Testis (tissue), 5 donors: ENCODE measurements at places on chromosomes 1 and 21.

- DNase-seq = peak; percentile 95
Observed at GRCh38 chr1:16155537-16156410, at the start of gene EPHA2. EPHA2 (minus strand) TSS chr1:16156069; CDS start chr1:16155932, 137 bp downstream.

GRCh38 chr1:54397090-54397591, 9.1 kb downstream of the SSBP3 start:
- peak; percentile 94 for DNase-seq

DNA sequence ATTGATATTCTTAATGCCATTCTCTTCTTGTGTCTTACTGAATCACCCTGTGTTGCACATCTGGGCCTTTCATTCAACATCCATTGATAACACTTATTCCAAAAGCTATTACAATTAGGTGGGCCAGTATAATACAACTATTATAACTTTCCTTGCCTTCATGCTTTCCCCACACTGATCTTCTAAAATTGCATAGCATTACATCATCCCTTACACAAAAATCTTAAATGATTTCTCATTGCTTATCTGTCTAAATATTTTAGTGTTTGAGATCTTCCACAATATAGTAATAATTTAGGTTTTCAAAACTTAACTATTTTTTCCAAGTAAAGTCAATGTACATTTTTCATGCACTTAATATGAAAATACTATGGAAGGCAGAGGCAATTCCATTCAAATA, 1634.1 kb downstream of the PLA2G4A start:
- no peak for DNase-seq

DNA sequence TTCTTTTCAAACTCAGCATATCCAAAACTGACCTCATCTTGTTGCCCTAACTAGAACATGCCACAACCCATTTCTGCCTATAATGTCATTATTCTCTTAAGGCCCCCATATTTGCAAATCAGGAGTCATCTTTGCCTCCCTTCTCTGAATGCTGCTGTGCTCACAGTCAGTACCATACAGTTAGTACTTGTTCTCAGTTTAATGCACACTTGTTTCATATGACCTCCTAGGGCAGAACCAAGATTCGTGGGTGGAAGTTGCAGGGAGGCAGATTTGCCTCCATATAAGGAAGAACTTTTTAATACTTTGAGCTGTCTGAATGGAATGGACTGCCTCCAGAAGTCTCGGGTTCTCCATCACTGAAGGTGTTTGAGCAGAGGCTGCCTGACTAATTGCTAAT, 9.2 kb downstream of the CAP1 start:
- DNase-seq = no peak

- DNase-seq = no peak
Observed at GRCh38 chr21:42406201-42406621, 2.5 kb downstream of the UBASH3A start.

DNA sequence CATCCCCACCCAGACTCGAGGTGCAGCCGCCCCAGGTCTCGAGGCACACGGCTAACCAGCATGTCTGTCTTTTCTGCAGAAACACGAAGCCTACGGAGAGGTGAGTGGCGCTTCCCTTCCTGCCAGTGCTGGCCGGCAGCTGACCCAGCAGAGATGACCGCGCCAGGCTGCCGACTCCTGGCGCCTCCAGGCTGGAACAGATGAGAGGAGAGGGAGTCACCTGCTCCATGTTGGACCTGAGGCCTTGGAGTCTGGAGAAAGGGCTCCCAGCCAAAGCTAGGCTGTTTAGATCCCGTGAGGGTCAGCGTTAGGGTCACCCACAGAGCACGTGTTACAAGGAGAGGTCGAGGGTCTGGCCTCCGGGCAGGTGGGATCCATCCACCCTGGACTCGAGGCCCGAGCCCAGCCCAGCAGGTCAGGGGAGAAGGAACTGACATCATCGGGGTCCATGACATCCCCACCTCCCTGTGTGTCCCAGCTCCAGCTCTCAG, 14.9 kb downstream of the COL6A2 start:
- DNase-seq = peak; percentile 11

GRCh38 chr1:6162773-6163172, 17.3 kb downstream of the CHD5 start:
- no peak for DNase-seq

GRCh38 chr1:203479646-203480045, 4.0 kb downstream of the PRELP start:
- no peak for DNase-seq

GRCh38 chr1:41101950-41102607, 80.6 kb upstream of the SLFNL1 start:
- DNase-seq = peak; percentile 87

GRCh38 chr21:20353351-20353750, 644.9 kb upstream of the NCAM2 start:
- no peak for DNase-seq

- DNase-seq = no peak
Observed at GRCh38 chr1:100882698-100883097, 11.9 kb downstream of the EXTL2 start.

DNA sequence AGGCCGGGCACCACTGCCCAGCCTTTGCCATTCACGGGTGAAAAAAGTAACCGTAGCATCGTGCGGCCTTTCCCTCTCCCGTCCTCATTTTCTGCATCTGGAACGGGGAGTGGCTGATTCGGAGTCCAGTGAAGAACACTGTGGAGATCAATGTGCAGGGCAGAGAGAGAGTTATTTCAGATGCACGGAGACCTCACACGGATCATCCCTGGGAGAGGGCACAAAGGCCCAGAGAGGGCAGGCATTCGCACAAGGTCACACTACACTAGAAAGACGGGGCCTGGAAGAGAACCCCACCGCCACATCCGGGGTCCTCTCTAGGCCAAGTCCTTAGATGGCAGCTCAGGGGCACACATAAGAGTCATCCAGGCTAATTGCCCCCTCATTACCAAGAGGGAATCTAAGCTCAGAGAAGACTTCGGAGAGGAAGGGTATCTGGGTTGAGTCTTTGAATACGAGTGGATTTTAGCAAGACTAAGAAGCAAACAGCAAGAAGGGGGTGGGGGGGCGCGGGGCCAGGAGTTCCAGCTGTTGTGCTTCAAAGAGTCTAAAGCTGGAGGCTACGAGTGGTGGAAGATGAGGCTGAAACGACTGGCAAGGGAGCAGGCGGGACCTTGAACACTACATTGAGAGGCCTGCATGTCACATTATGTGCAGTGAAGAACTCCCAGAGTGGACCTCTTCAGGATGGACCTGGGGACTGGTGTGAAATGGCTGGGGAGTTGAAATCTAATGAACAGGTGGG, 857 bp downstream of the GPX7 start:
- peak; percentile 23 for DNase-seq

DNA sequence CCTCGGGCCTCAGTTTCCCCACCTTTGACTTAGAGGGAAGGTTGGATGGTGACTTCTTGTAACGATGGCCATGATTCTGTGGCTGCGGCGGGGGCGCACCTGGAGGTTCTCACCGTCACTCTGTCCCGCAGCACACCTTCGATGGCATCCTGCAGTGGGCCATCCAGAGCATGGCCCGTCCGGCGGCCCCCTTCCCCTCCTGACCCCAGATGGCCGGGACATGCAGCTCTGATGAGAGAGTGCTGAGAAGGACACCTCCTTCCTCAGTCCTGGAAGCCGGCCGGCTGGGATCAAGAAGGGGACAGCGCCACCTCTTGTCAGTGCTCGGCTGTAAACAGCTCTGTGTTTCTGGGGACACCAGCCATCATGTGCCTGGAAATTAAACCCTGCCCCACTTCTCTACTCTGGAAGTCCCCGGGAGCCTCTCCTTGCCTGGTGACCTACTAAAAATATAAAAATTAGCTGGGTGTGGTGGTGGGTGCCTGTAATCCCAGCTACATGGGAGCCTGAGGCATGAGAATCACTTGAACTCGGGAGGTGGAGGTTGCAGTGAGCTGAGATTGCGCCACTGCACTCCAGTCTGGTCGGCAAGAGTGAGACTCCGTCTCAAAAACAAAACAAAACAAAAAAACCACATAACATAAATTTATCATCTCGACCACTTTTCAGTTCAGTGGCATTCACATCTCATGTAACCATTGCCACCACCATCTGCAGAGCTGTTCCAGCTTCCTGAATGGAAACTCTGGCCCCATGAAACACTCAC, 2.1 kb upstream of the PFKL start:
- DNase-seq = peak; percentile 93

DNA sequence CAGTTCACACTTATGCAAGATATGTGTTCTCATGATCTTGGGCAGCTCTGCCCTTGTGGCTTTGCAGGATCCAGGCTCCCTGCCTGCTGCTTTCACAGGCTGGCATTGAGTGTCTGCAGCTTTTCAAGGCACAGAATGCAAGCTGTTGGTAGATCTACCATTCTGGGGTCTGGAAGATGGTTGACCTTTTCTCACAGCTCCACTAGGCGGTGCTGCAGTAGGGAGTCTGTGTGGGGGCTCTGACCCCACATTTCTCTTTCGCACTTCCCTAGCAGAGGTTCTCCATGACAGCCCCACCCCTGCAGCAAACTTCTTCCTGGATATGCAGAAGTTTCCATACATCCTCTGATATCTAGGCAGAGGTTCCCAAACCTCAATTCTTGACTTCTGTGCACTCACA, 500.5 kb downstream of the BRINP3 start:
- no peak for DNase-seq

GRCh38 chr1:217009376-217009775, 286.1 kb upstream of the ESRRG start:
- DNase-seq = no peak

DNA sequence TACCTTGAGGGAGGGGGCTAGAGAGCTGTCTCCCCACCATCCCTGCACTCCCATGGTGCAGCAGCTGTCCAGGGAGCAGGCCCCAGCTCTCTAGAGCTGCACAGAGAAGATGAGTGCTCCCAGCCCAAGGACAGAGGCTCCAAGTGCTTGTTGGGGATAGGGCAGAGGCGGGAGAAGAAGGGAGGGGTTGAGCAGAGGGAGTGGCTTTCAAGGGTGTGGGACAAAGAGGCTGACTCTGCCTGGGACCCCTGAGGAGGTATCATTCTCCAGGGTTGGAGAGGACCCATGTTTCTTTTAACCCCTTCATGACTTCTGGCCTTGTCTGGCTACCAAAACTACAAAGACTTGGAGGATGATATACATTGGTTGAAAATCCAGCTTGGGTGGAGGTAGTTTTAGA, 14.6 kb downstream of the FOXD2 start:
- no peak for DNase-seq

DNA sequence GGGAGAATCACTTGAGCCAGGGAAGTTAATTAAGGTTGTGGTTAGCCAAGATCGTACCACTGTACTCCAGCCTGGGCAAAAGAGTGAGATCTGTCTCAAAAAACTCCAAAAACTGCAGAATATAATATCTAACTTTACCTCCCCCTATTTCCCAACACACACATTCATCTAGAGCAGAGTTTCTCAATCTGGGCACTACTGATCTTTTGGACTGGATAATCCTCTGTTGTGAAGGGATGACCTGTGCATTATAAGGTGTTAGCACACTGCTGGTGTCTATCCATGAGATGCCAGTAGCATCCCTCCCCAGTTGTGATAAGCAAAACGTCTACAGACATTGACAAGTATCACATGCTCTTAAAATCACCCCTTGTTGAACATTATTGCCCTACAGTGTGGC, 61.8 kb downstream of the RGS13 start:
- DNase-seq = no peak

DNA sequence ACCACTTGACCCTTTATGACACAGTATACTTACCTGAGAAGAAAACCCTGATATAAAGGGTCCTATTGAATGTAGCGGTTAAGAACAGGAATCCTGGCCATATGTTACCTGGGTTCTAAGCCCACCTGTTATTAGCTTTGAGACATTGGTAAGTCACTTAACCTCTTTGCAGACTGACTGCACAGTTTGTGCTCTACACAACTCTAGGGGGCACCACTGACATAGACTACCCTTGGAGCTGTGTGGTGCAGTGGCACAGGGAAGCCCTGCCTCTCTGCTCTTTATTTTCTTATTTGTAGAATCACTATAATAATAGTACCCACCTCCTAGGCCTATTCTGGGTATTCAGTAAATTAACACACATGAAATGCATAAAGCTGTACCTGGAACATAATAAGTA, 165.6 kb downstream of the C1orf94 start:
- no peak for DNase-seq

DNA sequence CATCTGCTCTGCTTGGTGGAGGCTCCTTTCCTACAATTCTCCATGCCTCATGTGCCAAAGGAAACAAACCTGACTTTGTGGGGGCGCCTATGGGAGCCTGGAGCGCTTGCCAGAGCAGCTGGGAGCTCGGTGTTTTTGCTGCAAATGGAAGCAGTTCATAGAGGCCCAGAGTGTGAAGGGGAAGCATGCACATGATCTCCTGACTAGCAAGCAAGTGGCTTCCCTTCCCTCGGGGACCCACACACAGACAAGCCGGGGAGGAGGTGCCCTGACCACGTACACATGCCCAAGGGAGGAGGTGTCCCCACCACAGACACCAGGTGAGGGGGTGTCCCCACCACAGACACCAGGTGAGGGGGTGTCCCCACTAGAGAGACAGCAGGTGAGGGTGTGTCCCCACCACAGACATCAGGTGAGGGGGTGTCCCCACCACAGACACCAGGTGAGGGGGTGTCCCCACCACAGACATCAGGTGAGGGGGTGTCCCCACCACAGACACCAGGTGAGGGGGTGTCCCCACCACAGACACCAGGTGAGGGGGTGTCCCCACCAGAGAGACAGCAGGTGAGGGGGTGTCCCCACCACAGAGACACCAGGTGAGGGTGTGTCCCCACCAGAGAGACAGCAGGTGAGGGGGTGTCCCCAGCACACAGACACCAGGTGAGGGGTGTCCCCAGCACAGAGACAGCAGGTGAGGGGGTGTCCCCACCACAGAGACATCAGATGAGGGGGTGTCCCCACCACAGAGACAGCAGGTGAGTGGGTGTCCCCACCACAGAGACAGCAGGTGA, 106.8 kb downstream of the CRYAA start:
- no peak for DNase-seq

- DNase-seq = peak; percentile 94
Observed at GRCh38 chr1:165367375-165367993, 11.0 kb upstream of the LMX1A start.

- no peak for DNase-seq
Observed at GRCh38 chr21:29893687-29894086, 46.1 kb downstream of the GRIK1 start.

GRCh38 chr1:204887846-204888245, 17.2 kb downstream of the NFASC start:
- DNase-seq = no peak

DNA sequence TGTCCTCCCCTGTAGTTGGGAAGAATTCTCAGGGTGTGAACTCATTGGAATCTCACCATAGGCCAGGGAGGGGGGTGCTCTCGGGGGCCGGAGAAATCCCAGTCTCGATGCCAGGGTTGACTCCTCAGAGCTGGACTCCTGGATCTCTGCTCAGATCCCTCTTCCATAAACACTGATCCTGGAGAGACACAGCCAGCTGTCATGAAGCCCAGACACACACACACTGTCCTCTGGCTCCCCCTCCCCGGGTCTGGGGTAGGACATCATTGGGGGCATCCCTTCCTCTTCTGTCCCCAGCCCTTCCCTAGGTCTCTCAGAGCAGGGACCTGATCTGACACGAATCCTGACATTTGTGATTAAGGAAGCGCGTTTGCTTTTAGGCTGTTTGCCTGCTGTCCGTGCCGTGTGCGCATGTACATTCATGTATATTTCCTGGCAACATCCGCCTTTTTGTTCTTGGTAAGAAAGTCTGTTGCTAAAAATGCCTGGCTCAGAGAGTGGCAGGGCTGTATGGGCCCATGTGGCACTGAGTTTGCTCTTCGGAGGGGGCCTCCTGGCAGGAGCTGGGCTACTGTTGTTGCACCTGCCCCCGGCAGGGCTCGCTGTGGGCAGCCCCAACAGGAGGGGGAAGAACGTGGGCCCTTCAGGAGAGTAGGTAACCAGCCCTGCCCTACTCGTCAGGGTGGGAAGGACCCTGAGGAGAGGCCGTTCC, 45.4 kb upstream of the SELENON start:
- DNase-seq = no peak

GRCh38 chr1:36729289-36729688, 246.6 kb upstream of the CSF3R start:
- DNase-seq = no peak

GRCh38 chr1:76769911-76770310, 97.4 kb upstream of the ST6GALNAC5 start:
- DNase-seq = no peak
